ENCODE measurements at places on chromosomes 13 and 19.

- DNase-seq: no peak
Measured at GRCh38 chr19:2740314-2740656, 468 bp upstream of the SLC39A3 start.

GRCh38 chr19:31910224-31910623 is 435.2 kb upstream of the ZNF507 start:
- no peak for DNase-seq

GRCh38 chr13:77693449-77693940 is 4.0 kb upstream of the SLAIN1 start:
- DNase-seq: no peak

- DNase-seq: no peak
Measured at GRCh38 chr13:69683921-69684686, 423.5 kb upstream of the ATXN8OS start.

DNA sequence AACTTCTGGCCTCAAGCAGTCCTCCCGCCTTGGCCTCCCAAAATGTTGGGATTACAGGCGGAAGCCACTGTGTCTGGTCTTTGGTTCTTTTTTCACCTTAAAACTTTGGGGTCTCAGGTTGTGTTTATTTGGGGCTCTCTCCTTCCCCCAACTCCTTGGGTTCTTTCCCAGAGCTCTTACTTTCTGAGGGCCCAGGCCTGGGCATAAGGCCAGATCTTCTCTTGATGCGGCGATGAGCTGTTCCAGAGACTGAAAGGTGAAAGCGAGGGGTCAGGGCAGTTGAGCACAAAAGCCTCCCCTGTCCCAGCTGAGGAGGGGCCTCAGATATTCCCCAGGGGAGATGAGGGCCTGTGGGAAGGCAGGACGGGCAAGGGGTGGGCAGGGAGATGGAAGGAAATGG is 7.1 kb downstream of the POLR1G start:
- no peak for DNase-seq

GRCh38 chr13:79349011-79349410 is 57.0 kb downstream of the RBM26 start:
- no peak for DNase-seq

DNA sequence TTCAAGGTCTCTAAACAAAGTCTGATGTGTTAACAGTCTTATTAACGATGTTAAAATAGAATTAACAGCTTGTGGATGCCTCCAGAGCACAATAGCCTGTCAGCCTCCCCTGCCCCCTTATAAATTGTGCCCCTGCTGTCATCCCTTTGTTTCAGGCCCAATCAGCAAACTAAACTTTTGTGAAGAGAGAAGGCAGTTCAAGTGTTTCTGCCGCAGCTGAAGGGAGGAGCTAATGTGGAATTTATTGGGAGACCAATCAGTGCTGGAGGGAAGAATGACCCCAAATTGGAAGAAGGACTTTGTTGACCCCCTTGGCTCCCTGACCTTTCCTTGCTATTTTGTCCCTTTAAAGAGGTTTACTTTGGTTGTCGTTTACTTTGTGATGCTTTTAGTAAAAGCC is 160.5 kb downstream of the TM9SF2 start:
- DNase-seq: no peak

- DNase-seq: no peak
Measured at GRCh38 chr19:7674010-7675005, 2.6 kb upstream of the MCEMP1 start.

DNA sequence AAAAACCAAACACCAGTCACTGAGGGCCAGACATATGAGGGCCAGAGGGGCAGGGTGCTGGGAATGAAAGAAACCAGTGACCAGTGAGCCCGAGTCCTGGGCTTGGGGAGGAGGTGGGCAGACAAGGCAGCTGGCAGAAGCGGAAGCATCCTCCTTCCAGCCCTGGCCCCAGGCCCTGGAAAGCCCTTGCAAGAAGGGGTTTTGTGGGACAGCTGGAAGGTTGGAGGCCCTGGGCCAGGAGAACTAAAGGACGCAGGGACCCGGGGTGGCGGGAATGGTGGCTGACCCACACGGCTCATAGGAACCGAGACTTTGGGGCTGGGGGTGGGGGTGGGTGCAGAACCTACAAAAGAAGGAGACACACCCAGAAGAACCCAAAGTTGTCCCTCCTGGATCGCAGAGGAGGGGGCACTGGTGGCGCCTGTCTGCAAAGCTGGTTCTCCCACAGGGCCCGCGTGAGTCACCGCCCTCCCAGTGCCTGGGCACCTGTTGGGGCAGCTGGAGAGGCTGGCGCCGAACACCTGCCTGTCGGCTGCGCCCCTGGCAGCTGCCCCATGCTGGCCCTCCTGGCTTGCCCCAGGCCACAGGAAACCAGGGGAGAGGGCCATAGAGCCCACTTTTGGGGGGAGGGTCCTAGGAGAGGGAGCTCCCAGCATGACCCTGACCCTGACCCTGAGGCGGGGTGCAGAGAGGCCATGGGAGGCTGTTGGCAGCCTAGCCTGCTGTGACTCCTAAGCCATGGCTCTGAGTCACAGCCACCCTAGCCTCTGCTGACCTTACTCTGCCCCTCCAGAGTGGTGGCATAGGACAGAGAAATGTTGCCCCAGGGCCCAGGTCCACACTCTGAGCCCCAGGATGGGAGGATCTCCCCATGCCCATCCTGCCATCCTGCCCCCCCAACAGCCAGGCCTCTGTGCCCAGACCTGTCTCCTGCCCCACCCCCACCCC is 802 bp downstream of the DMPK start:
- DNase-seq: peak; percentile 39

DNA sequence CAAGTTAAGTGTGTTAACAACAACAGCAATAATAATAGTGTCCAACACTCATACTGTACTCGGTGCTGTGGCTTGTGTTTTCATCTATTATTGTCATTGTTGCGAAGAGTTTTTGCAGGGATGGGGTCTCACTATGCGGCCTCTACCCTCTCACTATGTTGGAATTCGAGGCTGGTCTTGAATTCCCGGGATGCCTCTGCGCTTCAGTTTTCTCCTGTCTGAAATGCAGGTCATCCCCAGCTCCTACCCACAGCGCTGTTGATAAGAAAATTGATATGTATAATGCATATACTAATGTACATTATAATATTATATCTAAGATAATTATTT is 4.9 kb upstream of the SBK3 start:
- DNase-seq: no peak

GRCh38 chr19:7254590-7254989 is 39.6 kb downstream of the INSR start:
- no peak for DNase-seq

DNA sequence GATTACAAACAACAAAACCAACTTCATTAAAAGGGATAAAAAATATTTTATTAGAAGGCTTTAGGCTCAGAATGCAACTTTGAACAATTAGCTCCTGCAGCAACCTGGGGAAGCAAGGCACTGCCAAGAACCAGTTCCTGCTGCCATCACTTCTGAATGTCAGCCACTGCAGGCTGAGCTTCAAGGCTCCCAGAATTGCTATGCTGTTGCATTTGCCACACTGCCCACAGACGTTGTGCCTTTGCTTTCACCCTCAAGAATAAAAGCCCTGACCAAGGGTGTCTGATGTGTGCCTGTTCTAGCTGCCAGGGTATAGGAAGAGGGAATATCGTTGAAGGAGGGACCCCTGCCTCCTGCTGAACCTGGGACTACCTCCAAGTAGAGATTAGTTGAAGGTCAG is 238.4 kb downstream of the ITGBL1 start:
- no peak for DNase-seq

GRCh38 chr19:3175781-3176714 is 2.5 kb upstream of the S1PR4 start:
- no peak for DNase-seq

- no peak for DNase-seq
Measured at GRCh38 chr13:76833441-76833954, 52.7 kb downstream of the KCTD12 start.

- DNase-seq: no peak
Measured at GRCh38 chr19:22263121-22263520, 23.1 kb upstream of the ZNF729 start.

GRCh38 chr19:45448425-45448756 is 19.4 kb upstream of the FOSB start:
- DNase-seq: no peak

DNA sequence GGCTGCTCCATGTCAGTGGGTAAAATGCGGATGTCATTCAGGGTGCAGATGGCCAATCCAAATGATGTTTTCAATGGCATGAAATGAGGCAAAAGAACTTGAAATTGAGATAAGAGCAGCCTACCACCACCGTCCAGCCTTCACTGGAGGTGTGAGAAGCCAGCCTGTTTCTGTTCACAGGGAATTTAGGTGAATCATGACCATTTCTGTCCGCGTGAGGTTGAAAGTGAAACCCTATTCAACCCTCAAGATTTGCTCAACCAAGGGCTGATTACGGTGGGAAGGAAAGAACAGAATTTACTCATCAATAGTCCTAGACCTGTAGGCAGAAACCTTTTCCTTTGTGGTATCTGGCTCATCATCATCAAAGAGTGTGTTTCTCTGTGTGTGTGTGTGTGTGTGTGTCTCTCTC is 370.7 kb downstream of the COG6 start:
- no peak for DNase-seq

DNA sequence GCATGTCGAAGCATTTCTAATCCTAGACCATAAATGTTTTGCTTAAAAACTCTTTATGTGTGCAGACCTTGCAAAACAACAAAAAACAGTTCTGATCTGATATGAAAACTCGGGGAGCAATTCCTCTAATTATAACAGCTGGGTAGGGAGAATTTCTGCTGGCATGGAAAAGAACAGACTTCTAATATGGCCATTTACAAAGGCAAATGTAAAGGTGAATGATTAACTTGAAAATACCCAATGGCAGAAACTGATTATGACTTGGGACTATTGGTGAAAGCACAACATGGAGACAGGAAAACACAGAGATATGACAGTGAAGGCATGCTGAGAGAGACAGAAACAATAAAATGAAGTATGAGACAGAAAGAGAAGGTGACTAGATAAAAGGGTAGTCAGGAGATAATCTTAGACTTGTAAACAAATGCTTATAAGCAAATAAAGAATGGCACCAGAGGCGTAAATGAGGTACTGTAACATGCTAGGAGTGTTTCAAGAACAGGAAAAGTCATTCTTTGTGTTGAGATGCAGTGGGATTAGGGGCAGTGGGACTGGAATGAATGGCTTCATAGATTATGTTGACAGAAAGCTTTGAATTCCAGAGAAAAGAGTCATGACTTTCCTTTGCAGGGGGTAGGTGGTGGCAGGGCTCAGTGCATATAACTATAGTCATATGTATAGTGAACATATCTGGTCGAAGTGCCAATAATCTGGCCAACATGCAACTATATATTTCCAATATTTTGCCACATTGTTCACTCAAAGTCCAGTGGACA is 393.0 kb downstream of the ITGBL1 start:
- no peak for DNase-seq

DNA sequence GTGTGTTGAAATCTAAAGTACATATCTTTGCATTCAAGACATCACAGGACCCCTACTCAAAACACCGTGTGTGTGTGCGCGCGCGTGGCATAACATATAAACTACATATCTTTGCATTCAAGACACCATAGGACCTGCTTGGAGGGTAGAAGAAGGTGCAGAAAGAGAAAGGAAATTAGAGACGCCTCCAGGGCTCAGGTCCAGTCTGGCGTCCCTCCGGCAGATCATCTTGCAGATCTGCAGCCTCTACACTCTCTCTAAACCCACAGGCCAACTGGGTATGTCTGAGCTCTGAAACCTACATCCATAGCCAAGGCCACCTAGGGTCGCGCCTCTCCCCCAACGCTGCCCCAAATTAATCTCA is 659 bp upstream of the PAFAH1B3 start:
- DNase-seq: no peak

DNA sequence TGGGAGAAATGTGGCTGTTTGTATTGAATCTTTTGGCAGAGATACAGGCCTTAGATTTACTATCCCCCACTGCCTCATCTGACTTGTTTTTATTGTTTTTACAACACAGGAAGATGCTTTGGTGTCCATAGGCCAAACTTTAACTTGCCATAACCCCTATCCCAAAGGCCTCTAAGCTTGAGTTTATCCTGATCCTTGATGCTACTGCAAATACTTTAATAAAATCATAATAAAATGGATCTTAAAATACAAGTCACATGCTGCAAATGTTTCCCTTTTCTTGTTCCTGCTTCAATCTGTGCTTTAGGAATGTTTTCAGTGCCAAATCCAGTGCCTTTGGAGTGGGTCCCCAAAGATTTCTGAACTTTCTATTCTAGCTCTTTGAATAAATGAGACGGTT is 770.6 kb downstream of the DACH1 start:
- DNase-seq: no peak

- no peak for DNase-seq
Measured at GRCh38 chr13:27044837-27045570, 126.6 kb downstream of the USP12 start.

DNA sequence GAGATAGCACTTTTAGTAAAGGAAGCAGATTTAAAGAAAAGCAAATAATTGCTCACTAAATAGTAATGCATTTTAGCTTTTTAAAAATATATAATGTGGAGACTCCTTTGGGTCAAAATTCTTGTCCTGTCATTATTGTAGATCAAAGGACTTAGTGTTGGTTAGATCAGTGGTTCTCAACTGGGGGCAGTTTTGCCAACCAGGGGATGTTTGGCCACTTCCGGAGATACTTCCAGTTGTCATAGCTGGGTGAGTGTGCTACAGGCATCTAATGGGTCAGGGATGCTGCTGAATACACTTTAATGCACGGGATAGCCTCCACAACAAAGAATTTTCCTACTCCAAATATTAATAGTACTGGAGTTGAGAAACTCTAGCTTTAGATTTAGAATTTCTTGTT is 126.8 kb downstream of the LMO7 start:
- no peak for DNase-seq

DNA sequence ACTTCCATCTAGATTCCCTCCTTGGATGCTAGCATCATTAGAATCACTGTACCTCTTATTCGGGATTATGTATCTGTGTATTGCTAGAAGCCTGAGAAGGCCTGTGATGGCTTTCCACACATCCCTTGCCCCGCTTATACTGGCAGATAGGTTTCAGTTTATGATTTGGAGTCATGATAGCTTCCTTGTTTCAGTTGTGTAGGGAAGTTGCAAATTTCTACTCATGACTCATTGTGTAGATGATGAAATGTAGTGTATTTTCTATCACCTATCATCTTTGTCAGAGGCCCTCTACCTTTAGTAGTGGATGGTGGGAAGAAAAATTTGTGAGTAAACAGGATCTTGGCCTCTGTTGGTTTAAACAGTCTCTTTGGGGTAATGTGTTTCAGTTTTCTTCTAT is 165.2 kb downstream of the GGACT start:
- no peak for DNase-seq

- no peak for DNase-seq
Measured at GRCh38 chr13:109254274-109254673, 532.1 kb downstream of the IRS2 start.

GRCh38 chr19:35903550-35904179 is 1.3 kb downstream of the HCST start:
- no peak for DNase-seq

- DNase-seq: peak; percentile 73
Measured at GRCh38 chr19:12778017-12778904, 2.9 kb upstream of the HOOK2 start.

- no peak for DNase-seq
Measured at GRCh38 chr19:18307271-18307681, 15.6 kb downstream of the LSM4 start.

GRCh38 chr19:55027472-55028337 is 10.4 kb downstream of the GP6 start:
- DNase-seq: no peak
